AML-193 (cell line): ENCODE measurements at places on chromosomes 2 and 18.

GRCh38 chr2:43484323-43484930, 111.4 kb downstream of the THADA start:
- peak; percentile 54 for DNase-seq

DNA sequence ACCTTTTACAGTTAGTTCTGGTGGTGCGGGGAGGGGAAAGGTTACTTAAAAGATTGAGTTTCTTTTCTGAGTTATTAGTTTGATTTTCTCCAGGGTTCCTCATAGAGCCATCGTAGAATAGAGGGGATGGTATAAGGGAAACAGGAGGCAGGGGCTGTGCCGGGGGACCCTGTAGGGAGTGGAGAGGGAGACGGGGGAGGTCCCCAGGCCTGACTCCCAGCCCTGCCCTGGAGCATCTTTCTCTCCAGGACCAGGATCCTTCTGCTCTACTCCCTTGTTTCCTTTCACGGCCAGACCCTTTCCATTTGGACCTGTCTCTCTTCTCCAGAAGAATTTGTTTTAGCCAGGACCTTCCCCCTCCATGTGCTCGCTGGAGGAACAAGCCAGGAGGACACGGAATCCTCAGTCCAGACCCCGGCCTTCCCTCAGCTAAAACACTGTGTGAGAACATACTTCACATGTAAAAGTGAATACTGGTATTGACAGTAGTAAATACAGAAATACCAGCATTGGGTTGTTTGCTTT, 35.4 kb downstream of the DGKD start:
- no peak for DNase-seq

DNA sequence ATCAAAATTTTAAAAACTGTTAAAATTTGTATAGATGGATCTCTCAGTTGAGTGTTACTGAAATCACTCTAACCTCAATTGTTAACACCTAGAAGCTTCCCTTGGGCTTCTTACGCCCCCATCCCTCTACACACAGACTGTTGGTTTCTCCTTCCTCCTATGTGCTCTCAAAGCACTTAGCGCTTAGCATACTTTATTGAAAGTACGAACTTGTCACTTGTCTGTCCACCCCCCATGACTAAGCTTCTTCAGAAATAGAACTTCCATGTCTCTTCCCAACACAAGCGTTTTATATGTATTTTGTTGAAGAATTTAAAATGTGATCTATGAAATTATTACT, 441 bp downstream of the MPHOSPH10 start:
- peak; percentile 23 for DNase-seq

DNA sequence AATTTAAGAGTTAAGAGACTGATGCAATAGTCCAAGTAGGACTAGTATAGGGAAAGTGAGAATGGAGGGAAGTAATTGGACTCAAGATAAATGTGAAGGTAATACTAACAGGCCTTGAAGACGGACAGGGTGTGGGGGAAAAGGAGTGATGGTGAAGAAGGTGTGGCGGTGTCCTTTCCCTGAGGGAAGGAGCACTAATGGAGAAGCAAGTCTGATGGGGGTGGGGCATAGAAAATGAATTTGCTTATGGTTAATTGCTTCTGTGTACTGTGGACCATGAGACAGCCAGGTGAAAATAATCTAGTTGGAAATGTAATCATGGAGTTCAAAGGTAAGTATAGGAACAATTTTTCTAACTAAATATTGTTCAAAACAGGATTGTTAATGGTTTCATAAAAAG, 7.1 kb upstream of the TGOLN2 start:
- no peak for DNase-seq

- DNase-seq: peak; percentile 48
These were observed 42.1 kb upstream of the DSG1 start for GRCh38 chr18:31275722-31276463.

DNA sequence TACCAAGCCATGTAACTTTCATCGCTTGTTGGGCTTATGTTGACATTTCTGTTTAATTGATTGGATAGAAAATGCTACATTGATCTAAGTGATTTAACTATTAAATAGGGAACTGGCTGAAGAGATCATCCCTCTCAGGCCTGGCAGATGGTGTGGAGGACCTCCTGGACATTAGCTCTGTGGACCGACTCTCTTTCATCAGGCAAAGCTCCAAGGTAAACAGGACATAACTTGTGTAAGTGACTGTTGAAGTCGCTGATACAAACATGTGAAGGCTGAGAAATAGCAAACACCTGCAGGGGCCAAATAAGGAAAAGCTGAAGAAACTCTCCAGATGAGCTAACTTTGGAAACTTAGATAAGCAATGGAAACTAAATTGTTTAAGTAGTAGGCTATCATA, 68.8 kb downstream of the UNC80 start:
- DNase-seq: no peak

DNA sequence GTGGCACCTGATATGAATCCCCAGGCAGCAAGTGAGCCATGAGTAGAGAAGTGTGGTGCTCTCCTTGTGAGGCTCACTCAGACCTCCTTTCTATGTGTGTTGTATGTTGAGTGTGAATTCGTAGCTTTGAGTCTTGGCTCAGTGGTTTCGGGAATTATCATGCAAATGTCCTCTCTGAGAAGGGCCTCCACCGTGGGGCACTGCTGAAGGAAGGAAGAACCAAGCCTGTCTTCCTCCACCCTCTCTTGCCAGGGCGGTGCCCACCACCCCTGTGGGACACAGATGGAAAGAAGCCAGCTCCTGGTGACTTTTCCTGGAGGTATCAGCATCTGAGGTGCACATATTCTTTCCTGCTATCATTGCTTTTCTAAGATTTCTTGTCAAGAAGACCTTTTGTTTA, 156.1 kb downstream of the MYT1L start:
- DNase-seq: no peak

DNA sequence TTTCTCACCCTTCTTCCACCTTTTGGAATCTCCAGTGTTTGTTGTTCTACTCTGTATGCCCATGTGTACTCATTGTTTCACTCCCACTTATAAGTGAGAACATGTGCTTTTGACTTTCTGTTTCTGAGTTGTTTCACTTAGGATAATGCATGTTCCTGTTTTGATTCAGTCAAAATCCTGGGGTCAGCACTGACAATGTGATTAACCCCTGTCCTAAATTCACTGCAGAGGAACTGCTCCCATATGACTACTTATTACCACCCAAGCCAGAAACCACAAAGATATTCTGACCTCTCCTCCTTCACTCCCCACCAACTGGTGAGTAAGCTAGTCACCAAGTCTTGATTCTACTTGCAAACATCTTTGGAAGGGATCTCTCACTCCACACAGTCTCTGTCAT, 251.4 kb upstream of the TCF4 start:
- no peak for DNase-seq
